ENCODE measurements at places on chromosomes 16 and 17.

- DNase-seq, result no peak
These were observed 2.3 kb downstream of the LIMD2 start for GRCh38 chr17:63697341-63698286.

DNA sequence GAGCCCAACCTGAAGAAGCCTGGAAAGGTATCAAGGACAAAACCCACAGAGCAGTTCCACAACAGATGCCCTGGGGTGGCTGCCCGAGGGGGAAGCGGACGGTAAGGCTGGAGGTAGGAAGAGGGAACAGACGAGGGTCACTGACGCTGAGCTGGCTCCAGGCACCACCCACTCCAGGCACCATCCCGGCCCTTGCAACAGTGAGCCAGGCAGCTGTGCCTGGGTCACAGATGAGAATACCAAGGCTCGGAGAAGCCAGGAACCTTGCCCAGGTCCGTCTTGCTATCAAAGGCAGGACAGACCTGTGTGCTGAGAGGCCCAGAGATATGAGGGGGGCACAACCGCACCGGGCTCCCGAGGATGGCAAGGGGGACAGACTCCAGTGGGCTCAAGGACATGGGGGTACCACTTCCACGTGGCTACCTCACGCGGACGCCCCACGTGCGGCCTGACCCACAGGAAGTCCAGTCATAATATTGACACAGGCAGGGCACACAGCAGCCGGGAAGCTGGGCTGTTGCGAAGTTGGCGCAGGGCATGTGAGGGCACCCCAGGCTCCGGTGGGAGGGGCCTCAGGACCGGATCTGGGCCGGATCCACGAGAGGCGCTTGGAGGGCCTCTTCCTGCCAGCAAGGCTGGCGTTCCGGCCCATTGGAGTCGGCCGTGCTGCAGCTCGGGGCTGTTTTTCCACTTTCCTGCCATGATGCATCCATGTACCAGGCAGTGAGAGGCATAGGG is 29.9 kb downstream of the PEMT start:
- no peak for DNase-seq

DNA sequence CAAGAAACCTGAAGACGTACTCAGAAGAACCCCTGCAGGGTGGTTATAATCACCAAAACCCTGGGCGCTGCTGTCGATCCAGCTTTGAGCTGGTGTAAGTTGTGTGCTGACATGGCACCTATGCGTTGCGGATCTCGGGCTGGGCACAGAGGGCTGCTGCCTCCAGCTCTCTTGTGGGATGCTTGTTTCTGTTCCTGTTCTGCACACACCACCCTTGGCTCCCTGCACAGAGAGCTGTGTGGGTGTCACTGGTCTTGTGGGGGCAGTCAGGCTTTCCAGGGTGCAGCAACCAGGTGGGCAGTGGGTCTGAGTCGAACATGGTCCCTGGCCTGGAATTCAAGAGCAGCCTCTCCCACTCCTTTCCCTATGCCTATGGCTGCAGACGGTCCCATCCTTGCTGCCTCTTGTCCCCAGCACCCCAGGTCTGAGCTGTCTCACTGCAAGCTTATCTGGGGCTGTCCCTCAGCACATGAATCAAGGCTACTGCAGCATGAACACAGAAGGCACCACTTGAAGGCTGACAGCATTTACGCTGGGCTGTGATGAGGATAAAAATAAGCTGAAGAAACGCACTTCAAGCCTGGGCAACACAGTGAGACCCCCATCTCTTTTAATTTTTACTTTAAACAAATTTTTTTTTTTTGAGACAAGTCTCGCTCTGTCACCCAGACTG is 20.1 kb downstream of the ZNF276 start:
- DNase-seq, result no peak

GRCh38 chr16:85655216-85656129 is 33.3 kb downstream of the GINS2 start:
- no peak for DNase-seq

All from putamen (tissue), 1 donor.